ENCODE measurements at places on chromosomes 13 and 19. TPM values are rescaled to one million over a fixed set of nuclear protein-coding genes. Genes with fewer than 3 reads are reported as not detected.
A peak's percentile ranks its signal among the peaks of the same experiment; 100 is the strongest.

The CCDC194 gene
- total RNA-seq, result 0.44 TPM

The ZNF69 gene
- 2.4 TPM for total RNA-seq

DNA sequence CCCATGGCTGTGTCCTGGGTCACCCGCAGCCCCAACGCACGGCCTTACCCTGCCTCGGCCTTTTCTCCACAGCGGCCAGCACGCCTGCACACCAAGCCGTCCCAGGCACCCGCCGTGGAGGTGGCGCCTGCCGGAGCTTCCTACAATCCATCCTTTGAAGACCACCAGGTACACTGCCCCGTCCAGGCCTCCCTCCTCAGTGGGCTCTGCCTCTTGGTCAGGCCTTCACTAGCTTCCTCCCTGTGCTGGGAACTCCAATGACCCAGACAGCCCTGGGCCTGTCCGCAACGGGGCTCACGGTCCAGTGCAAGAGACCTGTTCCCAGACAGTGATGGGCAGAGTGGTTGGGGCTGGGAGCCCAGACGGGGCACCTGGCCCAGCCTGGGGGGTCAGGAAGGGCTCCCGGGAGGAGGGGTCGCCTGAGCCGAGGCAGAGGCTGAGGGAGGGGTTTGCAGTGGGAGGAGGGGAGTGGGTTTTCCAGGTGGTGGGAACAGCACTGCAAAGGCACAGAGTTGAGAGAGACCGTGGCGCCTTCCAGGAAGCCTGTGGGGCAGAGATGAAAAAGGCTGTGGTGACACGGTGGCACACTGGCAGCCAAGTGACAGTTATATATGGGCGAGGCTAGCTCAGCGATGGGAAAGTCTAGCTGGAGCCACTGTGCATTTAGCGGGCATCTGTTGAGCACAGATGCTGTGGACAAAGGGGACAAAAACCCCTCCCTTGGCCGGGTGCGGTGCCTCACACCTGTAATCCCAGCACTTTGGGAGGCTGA lies 7.3 kb downstream of the NOP53 start:
- peak overlapping the region; percentile 89 for H3K27ac ChIP-seq
- DNase-seq, result no peak
- H3K4me1 ChIP-seq, result peaks cover 19% of the 10 kb centered on the region
- no peaks in the 10 kb centered on the region for H3K27me3 ChIP-seq
- peaks cover 9% of the 10 kb centered on the region for H3K36me3 ChIP-seq
- no peak overlapping the region for H3K4me3 ChIP-seq

The ANGPTL8 gene
- total RNA-seq, result not detected

GRCh38 chr13:94112227-94112626 lies 367.3 kb downstream of the DCT start:
- H3K27ac ChIP-seq, result no peak overlapping the region
- H3K36me3 ChIP-seq, result no peaks in the 10 kb centered on the region
- no peaks in the 10 kb centered on the region for H3K4me1 ChIP-seq
- no peaks in the 10 kb centered on the region for H3K27me3 ChIP-seq

- DNase-seq, result no peak
- peaks cover 4% of the 10 kb centered on the region for H3K4me1 ChIP-seq
- H3K4me3 ChIP-seq, result no peak overlapping the region
- H3K36me3 ChIP-seq, result peaks cover 2% of the 10 kb centered on the region
- peaks cover 45% of the 10 kb centered on the region for H3K27me3 ChIP-seq
Measured at GRCh38 chr19:29268721-29269393, 55.9 kb upstream of the UQCRFS1 start.

The KLK3 gene
- total RNA-seq, result not detected

The SLC1A6 gene
- not detected for total RNA-seq

The IGFL1 gene
- total RNA-seq, result not detected

The LAIR1 gene
- 21.5 TPM for total RNA-seq

- no peak for DNase-seq
- H3K27me3 ChIP-seq, result no peaks in the 10 kb centered on the region
- H3K4me3 ChIP-seq, result no peak overlapping the region
- H3K36me3 ChIP-seq, result no peaks in the 10 kb centered on the region
- no peak overlapping the region for H3K27ac ChIP-seq
Measured at GRCh38 chr19:35601971-35602370, 10.6 kb upstream of the HAUS5 start.

GRCh38 chr19:30555075-30555790 lies 183.0 kb downstream of the ZNF536 start:
- H3K27me3 ChIP-seq, result peaks cover 20% of the 10 kb centered on the region
- H3K27ac ChIP-seq, result no peak overlapping the region
- H3K4me1 ChIP-seq, result peaks cover 2% of the 10 kb centered on the region
- H3K36me3 ChIP-seq, result no peaks in the 10 kb centered on the region

- no peak for DNase-seq
- no peaks in the 10 kb centered on the region for H3K27me3 ChIP-seq
- H3K36me3 ChIP-seq, result no peaks in the 10 kb centered on the region
Measured at GRCh38 chr19:29342721-29343120, 129.8 kb upstream of the UQCRFS1 start.

GRCh38 chr19:34189917-34190425 lies 17.7 kb downstream of the LSM14A start:
- peak overlapping the region; percentile 77 for H3K4me3 ChIP-seq
- H3K36me3 ChIP-seq, result no peaks in the 10 kb centered on the region
- no peak for DNase-seq

DNA sequence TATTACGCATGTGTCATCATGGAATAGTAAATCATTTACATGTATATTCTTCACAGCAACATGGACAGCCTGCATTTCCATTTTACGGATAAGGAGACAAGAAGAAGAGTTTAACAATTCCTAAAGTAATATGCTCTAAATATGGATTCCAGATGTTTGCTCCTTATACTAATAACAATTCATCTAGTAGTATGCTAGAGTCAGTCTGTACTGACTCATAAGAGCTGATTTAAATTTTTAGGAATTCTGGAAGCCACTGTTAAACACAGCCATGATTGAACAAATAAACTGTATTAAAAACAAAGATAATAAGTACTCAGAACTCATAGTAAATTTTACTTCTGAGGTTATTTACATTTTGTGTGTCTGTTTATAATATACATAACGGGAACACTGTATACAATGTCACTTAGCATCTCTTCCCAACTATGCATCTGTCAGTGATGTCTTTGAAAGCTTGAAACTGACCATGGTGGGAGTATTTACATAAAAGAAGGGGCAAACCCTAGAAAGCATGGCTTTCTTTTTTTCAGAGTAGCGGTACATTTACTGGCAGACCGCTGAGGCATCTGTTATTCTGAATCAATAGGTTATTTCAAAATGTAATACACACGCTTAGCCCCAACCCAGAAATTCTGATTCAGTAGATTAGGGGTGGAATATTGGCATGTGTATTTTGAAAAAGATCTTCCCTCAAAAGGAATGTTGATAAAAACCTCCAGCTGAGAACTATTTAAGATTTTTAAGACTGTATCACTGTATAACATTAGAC lies 12.9 kb downstream of the ZC3H13 start:
- DNase-seq, result no peak
- peaks cover 18% of the 10 kb centered on the region for H3K4me1 ChIP-seq
- no peak overlapping the region for H3K27ac ChIP-seq
- H3K4me3 ChIP-seq, result no peak overlapping the region
- peaks cover 10% of the 10 kb centered on the region for H3K36me3 ChIP-seq

GRCh38 chr13:44165221-44165888 lies 208.3 kb upstream of the SERP2 start:
- no peaks in the 10 kb centered on the region for H3K36me3 ChIP-seq
- no peak for DNase-seq
- H3K4me1 ChIP-seq, result no peaks in the 10 kb centered on the region
- H3K27me3 ChIP-seq, result peaks cover under 1% of the 10 kb centered on the region
- H3K27ac ChIP-seq, result no peak overlapping the region

GRCh38 chr19:42627916-42628315 lies 33.2 kb upstream of the CEACAM8 start:
- H3K4me1 ChIP-seq, result peaks cover 6% of the 10 kb centered on the region
- peaks cover 76% of the 10 kb centered on the region for H3K27me3 ChIP-seq
- H3K36me3 ChIP-seq, result peaks cover 6% of the 10 kb centered on the region
- no peak for DNase-seq
- no peak overlapping the region for H3K27ac ChIP-seq

The OXGR1 gene
- not detected for total RNA-seq

The ASF1B gene
- total RNA-seq, result 1.5 TPM

Data from T-helper 17 cell (primary cell).